ENCODE measurements at places on chromosomes 4 and X.

GRCh38 chrX:12741416-12741815, 49.8 kb upstream of the PRPS2 start:
- no peak for DNase-seq

- DNase-seq = no peak
These were observed 164.2 kb downstream of the APBB2 start for GRCh38 chr4:41050116-41050515.

DNA sequence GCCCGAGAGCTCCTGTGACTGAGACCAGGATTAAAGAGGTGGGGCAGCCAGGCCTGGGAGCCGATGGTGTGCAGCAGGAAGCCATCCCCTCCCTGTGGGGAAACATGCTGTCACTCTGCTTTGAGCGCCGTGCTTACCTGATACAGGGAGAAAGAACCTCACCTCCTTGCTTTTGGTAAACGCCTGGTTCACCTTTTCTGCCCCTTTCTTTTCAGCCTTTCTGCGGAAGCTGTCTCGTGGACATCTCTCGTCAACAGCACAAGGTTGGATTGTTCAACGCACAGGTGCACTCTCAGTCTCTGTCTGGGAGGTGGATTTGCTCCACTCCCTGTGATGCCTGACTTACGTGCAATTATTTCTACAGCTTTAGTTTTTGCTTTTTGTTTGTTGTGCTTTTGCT, 12.0 kb downstream of the ZFYVE28 start:
- DNase-seq = no peak

GRCh38 chr4:138671606-138672084, 343.9 kb upstream of the NOCT start:
- no peak for DNase-seq

DNA sequence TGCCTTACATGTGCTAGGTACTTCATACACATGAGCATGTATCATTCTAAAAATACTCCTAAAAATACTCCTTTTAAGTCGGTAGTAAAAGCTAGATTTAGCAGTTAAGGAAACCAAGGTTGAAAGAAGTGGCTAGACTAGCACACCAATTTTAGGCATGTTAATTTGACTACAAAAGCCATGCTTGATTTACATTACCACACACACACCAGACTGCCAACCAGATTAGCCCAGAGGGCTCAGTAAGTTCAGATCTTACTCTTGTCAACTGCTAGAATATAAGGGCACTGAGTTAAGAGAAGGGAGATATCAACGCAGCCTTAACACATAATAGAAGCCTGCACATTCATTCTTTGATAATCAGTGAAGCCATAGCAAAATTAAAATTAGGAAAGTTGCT, 117.9 kb downstream of the MID1IP1 start:
- DNase-seq = no peak

DNA sequence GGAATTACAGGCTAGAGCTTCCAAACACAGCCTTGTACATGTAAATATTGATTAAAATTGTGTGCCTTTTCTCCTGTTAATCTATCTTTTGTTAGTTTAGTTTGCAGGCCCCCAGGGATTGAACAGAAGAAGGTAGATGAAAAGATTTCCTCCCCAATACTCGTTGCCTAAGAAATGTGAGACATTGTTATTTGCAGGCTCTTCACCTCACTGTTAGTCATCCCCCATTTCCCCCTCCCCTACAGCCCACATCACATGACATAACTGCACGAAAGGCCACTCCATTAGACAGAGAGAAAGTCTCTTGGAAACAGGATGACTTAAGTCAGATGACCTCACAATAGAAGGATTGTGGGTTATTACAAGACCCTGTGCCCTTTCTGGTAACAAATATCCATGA, 13.3 kb upstream of the MID1 start:
- no peak for DNase-seq

DNA sequence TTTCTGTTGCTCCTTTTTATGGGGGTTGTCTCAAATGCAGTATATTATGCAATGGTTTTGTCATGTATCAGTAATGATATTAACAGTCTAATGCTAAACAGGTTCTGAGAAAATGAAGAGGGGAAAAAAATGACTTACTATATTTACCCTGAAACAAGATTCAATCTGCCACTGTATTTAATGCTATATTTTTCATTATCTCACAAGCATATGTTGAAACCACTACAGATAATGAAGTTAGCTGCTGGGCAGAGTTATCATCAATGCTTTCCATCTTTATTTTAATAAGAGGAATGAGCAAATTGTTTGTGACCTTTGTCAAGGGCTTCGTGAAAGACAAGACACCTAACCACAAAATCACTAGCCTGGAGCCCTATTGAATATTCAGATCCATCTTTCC, 32.6 kb upstream of the NAA11 start:
- no peak for DNase-seq

- no peak for DNase-seq
These were observed 57.3 kb upstream of the FAM9B start for GRCh38 chrX:9091258-9091657.

- no peak for DNase-seq
These were observed 231.0 kb upstream of the PCDH10 start for GRCh38 chr4:132918096-132918495.

DNA sequence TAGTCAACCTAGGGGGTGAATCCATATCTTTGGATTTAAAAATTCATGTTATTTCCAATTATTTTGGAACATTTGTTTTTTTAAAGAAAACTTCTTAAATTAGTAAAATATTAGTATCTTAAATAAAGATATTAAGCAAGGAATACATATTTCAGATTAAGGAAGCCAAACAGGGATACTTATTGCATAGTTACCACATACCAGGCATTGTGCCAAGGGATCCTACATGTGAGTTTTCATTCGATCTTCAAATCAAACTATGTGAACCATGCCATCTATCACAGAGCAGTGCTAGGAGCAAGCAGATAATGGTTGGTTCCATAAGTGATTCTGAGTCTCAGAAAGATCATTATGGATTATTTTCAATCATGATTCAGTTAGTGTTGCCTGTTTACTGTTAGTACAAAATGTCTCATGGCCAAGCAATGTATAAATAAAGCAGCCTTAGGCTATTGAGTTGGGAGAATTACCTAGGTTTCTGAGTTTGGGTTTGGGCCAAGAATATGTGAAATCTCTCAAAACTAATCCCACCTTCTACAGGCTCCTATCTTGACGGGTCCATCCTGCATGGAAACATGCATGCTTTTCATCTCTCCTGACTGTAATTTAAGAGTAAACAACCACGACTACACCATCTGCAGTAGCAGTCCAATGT, 176.7 kb downstream of the NPFFR2 start:
- no peak for DNase-seq

DNA sequence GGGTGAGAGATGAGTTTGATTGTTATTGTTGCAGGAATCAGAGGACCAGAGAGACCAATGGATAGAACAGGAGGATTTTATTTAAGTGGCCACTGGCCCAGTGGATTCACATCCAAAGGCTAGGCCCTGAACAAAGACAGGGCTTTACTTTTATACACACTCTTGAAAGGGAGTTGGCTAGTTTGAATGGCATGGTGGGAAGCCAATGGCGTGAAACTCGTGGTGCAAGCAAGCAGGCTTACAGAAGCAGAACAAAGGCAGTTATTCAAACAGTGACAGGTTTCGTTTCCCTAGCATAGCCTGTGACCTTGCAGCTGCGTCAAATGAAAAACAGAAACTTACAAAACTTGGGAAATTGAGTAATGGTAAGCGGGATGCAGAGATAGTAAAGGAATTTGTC, 110.2 kb upstream of the PRDX4 start:
- DNase-seq = no peak

DNA sequence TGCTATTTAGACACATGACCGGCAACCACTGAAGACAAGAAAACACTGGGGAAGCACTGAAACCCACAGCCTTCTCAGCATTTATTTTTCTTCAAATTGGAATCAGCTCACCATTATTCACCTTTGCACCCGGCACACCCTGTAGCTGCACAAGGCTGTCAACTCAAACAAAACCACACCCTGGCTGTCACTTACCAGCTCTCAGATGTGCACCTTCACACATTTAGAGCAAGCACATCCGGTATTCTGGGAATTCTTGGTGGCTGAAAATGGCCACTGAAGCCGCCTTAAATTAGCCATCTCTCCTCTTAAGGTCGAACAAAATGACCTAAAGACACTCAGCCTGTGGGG, 5.9 kb downstream of the ZFYVE28 start:
- DNase-seq = no peak

- DNase-seq = no peak
These were observed 11.5 kb downstream of the DCLK2 start for GRCh38 chr4:150089732-150090131.

DNA sequence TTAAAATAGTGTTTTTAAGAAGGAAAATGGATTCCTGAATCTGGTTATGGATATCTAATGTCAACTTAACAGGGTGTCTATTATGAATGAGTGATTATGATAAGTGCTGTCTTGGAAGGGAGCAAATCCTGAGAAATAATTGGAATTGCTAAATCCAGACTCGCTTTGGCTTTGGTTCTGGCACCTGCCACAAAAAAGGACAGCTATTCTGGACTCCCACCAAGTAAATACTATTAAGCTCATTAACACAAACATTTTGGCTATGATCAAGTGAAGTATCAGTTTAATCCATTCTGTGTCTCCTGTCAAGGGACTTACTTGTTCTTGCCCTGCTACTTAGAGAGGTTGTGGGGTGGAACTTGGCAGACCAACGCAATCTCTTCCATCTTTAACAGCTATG, 403.7 kb downstream of the CENPC start:
- DNase-seq = no peak

GRCh38 chr4:39037491-39037825, 5.2 kb upstream of the TMEM156 start:
- no peak for DNase-seq

- no peak for DNase-seq
These were observed 13.5 kb upstream of the FOXO4 start for GRCh38 chrX:71082124-71082647.

DNA sequence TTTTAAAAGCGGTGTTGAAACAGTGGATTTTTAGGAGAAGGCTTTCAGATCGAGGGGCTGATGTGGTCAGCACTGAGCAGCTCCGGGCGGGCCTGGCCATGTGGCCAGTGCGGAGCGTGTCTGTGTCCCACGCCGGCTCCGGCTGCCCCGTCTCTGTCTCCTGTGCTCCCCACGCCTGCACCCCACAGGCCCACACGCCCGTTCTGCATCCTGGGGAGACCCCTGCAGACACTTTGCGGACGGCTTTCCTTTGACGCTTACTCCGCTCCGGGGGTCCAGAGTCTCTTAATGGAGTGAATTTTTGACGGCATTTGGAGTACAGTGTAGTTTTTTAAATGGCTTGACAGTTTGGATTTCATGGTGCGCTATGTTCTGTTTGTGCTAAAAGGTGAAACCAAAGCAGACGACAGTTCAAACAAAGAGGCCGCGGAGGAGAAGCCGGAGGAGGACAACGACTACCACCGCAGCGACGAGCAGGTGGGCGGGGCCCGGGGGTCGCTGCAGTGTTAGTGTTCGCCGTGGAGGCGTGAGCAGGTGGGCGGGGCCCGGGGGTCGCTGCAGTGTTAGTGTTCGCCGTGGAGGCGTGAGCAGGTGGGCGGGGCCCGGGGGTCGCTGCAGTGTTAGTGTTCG, 38.7 kb downstream of the PCGF3 start:
- DNase-seq = no peak

DNA sequence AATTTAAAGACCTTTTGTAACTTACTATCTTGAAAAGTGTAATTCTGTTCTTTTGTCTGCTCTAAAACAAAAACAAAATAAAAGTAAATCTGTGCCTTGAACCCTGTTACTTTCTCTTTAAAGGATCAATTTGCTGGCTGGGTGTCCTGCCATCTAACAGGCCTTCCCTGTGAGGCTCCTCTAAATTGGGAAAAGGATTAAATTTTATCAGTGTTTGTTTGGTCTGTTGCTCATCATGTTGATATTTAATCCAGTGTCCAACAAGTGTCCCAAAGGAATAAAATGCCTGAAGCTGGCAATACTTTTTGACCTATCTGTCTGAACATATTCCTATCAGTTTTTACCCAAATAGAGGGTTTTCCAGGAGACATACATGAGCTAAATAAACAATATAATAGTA, 688.7 kb downstream of the IL1RAPL1 start:
- no peak for DNase-seq

Data from smooth muscle cell of the brain vasculature (primary cell).